ENCODE measurements at places on chromosomes 3 and 15.

GRCh38 chr3:189838291-189838690, 207.1 kb downstream of the TP63 start:
- DNase-seq: no peak

DNA sequence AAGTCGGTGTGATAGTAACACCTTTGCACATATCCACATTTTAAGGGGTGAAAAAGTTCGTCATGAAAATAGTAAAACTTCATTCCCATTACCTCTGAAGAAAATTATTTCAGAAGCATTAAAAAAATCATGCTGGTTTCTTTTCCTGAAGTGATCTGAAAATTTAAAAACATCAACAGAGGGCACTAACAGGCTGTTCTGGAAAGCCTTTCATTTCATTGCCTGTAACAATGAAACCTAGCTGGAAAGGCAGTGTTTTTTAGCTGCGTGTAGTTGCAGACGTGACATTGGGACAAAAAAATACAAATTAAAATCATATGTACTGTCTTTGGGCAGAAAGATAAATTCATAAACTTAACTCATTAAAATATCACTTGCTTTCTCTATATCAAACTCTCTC, 993.8 kb downstream of the GBE1 start:
- DNase-seq: no peak

DNA sequence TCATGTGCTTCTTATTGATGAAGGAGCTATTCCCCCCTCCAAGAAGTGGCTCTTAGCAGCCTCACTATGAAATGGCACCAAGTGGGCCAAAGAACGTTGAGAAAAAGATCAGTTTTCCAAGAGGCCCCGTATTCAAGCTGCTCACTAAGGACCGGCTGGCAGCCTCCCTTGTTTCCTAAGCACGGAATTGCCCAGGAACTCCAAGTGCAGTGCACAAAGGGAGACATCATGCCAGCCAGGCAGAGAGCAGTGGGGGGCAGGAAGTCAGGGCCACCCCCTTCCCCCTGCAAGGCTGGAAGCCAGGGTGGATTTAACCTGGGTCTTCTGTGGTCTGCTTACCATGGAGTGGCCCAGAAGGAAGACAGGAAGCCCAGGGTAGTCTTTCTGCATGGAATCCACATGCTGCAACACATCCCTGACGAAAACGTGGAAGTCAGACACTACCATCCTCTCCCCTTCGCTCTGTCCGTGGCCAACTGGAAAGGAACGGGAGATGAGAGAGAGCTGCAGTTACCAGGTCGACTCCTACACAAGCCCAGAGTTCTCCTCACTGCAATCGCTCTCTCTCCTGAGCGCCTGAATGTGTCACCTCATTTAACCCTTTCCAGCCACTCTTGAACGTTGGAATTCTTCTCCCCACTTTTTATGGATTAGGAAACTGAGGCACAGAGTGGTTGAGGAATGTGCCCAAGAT, 49.5 kb downstream of the ABTB1 start:
- no peak for DNase-seq

GRCh38 chr15:46127361-46127874, 492.6 kb downstream of the SQOR start:
- DNase-seq: no peak

- DNase-seq: no peak
These were observed 239.2 kb downstream of the GABRG3 start for GRCh38 chr15:27210176-27210575.

DNA sequence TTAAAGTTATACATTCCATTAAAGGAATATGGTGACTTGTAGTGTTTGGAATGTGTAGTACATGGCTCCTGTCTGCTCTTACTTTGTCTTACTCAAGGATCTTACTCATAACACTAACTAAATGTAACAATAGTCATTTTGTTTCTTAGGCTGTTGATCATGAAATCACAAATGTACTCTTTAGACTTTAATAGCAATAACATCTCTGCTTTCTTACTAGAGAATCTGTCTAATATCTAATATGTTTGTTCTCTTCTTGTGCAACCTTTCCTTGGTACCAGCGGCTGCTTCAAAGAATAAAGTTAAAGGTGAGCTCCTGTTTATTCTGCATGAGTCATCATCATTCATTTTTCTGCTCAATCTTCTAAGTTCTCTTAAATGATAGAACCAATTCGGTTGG, 767.5 kb downstream of the CADM2 start:
- DNase-seq: peak; percentile 5

DNA sequence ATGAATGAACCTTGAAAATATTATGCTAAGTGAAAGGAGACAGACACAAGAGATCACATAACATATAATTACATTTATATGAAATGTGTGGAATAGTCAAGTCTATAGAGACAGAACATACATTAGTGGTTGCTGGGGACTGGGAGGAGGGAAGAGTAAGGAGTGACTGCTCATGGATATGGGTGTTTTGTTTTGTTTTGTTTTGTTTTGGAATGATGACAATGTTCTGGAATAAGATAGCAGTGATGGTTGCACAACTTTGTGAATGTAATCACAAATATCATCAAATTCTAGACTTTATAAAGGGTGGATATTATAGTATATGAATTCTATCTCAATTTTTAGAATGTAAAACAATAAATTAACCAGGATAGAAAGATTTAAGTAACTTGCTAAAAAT, 57.4 kb upstream of the PHLDB2 start:
- DNase-seq: no peak

DNA sequence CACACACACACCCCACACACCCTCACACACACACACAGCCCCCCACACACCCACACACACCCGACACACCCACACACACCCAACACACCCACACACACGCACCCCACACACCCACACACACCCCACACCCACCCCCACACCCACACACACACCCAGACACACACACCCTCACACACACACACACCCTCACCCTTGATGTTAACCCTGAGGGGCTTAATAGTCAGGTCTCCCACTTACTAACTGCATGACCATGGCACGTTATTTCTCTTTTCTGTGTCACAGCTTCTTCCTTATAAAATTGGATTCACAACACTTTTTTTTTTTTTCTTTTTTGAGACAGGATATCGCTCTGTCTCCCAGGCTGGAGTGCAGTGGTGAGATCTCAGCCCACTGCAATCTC, 2.8 kb downstream of the GRM2 start:
- no peak for DNase-seq

GRCh38 chr15:35705030-35705883, 159.3 kb upstream of the DPH6 start:
- DNase-seq: no peak

- DNase-seq: peak; percentile 18
These were observed 205.2 kb upstream of the NANOGP8 start for GRCh38 chr15:35290301-35290721.

DNA sequence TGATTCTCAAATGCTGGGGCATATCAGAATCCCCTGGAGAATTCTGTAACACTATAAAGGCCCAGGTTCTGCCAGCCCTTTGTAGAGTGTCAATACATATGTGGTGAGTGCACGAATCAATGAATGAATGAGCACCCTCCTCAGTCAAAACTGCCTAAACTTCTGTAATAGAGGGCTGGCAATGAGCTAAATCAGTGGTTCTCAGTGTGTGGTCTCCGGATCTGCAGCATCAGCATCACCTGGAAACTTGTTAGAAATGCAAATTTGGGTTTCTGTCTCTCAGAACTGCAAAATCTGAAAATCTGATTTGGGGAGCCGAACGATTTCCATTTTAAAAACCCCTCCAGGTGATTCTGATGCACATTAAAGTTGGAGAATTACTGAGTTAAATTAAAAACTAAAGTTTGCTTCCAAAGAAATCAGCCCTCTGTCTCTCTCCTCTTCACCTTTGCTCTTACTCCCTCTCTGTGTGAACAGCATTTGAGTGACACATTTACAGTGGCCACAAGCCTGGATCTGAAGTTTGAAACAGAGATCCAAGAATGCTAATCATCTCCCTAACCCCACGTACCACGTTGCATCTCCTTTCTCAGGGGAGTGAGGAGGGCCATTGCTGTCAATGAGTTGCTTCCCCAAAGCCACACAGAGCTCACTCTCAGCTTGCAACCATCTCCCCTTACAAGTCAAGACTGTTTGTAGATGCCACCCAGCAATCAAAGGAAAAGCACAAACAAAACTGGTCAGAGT, 109.5 kb downstream of the STAC start:
- no peak for DNase-seq

GRCh38 chr3:139797724-139798343, 120.1 kb upstream of the NMNAT3 start:
- DNase-seq: peak; percentile 40

- DNase-seq: no peak
These were observed 75.0 kb upstream of the RNU6-1 start for GRCh38 chr15:67914537-67915460.

DNA sequence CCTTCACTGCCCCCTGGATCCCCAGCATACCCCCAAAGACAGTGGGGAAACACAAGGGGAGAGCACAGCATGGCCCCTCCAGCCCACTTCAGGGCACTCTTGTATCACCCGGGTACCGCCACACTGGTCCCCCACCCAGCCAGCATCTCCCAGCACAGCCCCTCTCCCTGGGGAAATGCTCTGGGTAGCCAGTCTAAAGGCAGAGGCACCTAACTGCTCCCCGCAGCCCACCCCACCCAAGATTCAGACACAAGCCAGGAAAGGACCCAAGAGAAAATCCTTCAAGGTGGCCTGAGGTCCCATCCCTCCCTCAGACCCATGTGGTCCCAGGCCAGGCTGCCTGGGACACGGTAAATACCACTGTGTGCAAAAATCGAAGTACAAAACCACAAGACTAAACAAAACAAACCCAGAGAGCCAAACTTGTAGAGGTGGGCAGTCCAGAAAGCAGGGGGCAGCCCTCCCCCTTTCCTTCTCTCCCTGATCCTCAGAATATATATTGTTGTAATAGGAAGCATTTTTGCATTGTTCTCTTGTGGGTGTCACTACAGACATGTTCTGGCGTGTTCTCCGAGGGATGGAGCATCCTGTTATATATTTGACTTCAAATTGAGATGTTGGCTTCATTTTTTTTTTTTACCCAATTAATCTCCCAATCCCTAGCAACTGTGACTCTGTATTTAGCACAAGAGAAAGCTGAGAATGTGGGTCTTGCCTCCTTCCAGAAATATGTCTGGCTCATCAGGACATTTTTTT, 51.7 kb downstream of the GRIP2 start:
- DNase-seq: peak; percentile 60

GRCh38 chr3:123361071-123361470, 87.8 kb downstream of the ADCY5 start:
- no peak for DNase-seq

- no peak for DNase-seq
These were observed 3.5 kb upstream of the CHAC1 start for GRCh38 chr15:40949756-40950207.

DNA sequence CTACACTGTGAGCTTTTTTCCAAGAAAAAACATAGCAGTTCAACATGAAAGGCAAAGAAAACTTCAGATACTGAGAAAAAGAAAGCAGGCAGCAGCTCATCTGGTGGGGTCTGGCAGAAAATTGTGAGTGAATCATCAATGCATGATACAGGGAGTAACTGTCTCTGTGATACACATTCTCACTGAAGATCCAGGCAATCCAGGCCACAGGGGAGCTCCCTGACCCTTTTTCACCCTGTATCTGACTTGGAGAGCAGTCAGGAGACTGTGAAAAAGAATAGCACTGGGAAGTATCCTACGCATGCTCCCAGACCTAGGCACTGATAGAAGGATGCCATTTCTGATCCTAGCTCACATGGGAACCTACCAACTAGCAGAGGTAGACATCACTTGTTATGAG, 269.8 kb downstream of the MBNL1 start:
- no peak for DNase-seq

DNA sequence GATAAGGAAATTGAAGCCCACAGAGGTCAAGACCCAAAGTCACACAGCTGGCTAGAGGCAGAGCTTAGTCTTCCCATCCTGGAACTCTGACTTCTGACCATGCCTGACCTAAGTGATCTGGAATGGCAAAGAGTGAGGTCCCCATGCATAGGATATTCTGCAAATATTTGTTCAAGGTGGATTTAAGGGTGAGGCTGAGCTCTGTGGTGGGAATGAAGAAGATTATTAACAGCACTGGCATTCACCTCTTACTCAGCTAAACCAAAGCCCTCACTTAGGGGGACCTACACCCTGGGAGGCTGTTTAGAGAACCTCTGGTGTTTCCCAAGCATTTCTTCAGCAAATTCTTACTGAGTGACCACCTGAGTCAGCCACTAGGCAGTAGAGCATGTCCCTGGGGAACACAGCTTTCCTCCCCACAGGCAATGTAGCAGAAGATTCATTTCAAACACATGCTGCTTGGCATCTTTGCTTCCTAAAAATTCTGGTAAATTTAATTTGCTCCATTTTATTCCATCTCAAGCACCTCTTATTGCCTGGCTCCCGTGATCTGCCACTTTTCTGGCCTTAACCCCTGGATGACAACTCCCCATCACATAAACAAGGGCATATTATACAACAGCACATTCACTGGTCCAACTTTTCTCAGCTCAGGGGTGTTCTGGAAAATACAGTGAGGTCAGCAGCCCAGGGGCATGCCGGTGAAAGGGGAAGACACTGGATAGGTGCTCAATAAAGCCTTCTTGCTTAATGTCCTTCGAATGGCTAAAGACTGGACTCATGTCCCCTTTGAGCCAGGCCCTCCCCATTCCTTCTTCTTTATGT, 176.0 kb downstream of the ABHD5 start:
- peak; percentile 33 for DNase-seq

- DNase-seq: no peak
These were observed 424.8 kb upstream of the TPM1 start for GRCh38 chr15:62617741-62618140.

DNA sequence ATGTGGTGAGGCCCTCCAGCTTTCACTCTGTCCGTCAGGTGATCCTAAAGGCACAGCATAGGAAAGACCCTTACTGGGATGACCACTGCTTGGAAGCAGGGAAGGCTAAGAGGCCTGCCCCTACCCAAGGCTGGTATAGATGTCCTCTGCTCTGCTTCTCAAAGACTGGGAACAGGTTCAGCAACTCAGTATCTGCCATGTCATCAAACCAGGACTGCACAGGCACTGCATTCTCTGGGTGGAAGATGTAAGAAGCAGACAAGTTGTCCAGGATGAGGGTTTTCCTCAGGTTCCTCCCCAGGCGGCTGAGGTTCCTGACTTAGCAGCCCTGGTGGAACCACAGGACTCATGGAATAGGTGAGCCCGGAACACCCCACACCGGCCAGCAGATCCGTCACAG, 4.7 kb downstream of the FAM98B start:
- no peak for DNase-seq
